PC-3 (cell line): ENCODE measurements at places on chromosomes 3 and 15. TPM values are rescaled to one million over a fixed set of nuclear protein-coding genes. Genes with fewer than 3 reads are reported as not detected.

DNA sequence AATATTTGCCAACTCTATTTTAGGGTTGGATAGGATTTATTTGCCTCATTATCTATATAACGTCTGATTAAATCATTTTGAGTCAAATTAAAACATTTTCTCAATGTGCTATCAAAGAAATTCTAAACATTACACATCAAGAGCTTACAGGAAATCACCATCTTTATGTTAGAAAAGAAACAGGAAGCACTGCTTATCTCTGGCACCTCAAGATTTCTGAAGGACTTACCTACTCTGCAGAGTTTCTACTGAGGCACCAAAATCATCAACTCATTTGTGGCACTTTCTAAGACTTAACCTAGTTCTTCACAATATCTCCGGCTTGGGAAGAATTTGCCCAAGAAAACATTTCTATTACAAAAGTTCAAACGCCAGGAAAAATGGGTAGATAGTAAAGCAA, 181.3 kb upstream of the EOMES start:
- DNase-seq = no peak
- H3K4me3 ChIP-seq = no peak overlapping the region
- H3K27me3 ChIP-seq = peaks cover 8% of the 10 kb centered on the region; the same call in 1 of the 2 replicates
- no peaks in the 10 kb centered on the region for H3K36me3 ChIP-seq
- no peaks in the 10 kb centered on the region for H3K4me1 ChIP-seq

- no peak overlapping the region for H3K4me3 ChIP-seq
- no peak overlapping the region for H3K27ac ChIP-seq
- H3K36me3 ChIP-seq = no peaks in the 10 kb centered on the region
- H3K27me3 ChIP-seq = peaks cover 70% of the 10 kb centered on the region
- no peaks in the 10 kb centered on the region for H3K4me1 ChIP-seq
Observed at GRCh38 chr15:99850517-99850916, 117.3 kb upstream of the LYSMD4 start.

DNA sequence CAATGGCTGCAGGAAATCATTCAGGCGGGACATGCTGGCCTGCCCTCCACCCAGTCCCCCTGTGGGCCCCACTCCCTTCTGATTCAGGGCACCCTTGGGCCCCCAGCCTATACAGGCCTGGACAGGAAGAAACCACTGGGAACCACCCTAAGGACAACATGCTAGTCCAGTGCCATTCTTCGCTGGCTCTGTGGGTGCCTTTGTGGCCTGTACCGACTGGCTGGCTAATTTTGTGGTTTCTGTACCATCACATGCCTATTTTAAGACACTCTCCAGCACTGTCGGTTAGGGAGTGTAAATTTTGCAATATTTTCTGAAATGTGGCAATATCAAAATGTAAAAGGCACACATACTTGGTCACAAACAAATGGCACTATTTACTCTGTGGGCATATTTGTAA, 61.4 kb upstream of the POLG start:
- no peak overlapping the region for H3K27ac ChIP-seq
- no peak overlapping the region for H3K4me3 ChIP-seq
- H3K27me3 ChIP-seq = no peaks in the 10 kb centered on the region
- DNase-seq = peak; percentile 13
- H3K4me1 ChIP-seq = no peaks in the 10 kb centered on the region
- no peaks in the 10 kb centered on the region for H3K36me3 ChIP-seq

DNA sequence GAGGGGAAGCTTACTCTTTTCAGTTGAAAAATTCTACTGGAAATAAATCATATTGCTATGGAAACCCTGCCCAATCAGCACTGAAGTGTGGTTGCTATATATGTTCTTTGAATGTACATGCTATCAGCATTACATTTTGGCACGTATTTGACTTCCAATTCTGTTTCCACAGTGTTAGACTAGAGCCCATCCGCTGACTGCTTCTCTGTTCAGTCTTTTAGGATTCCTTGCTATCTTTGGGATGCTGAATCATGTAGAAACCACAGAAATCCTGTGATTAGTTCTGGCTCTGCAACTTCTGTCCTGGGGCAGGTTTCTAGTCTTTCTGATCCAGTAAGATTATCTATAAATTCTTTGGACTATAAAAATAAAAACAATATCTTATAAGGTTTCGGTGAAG, 128.2 kb upstream of the SLC7A14 start:
- H3K27ac ChIP-seq = peak overlapping the region; percentile 48
- peak; percentile 80 for DNase-seq
- H3K27me3 ChIP-seq = no peaks in the 10 kb centered on the region
- H3K4me1 ChIP-seq = peaks cover 23% of the 10 kb centered on the region
- no peak overlapping the region for H3K4me3 ChIP-seq

DNA sequence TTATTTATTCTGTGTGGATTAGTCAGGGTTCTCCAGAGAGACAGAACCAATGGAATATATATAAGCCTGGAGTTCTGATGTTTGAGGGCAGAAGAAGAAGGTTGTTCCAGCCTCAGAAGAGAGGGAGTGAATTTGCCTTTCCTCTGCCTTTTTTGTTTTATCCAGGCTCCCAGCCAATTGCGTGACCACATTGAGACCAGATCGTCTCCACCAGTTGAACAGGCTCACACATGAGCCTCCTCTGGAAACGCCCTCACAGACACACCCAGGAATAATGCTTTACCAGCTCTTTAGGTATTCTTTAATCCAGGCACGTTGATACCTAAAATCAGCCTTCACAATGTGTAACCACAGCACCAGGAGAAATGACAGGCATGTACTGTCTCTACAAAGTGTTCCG, 923.1 kb downstream of the TBL1XR1 start:
- no peaks in the 10 kb centered on the region for H3K36me3 ChIP-seq
- H3K4me1 ChIP-seq = peaks cover 10% of the 10 kb centered on the region; the same call in 1 of the 2 replicates
- DNase-seq = peak; percentile 55
- no peaks in the 10 kb centered on the region for H3K27me3 ChIP-seq
- peak overlapping the region; percentile 16; the same call in 1 of the 2 replicates for H3K27ac ChIP-seq
- H3K4me3 ChIP-seq = no peak overlapping the region

DNA sequence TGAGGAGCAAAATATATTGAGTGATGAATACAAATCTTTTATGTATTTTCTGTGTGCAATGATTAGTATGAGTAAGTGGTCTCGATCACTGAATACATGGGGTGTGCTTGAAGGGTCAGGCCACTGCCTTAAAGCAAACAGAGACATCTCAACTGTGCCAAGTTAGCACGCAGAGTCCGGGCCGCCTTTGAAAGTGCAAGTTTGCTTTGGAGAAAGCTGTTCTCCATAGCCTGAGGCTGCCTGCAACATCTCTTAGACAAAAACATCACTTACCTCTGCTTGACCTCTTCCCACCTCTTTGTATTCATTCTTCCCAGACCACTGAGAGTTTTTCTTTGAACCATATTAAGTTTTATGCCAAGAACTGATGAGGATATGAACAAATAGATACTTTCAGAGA, 267.0 kb downstream of the ZBTB20 start:
- H3K27me3 ChIP-seq = no peaks in the 10 kb centered on the region
- H3K4me3 ChIP-seq = no peak overlapping the region
- DNase-seq = no peak
- H3K27ac ChIP-seq = no peak overlapping the region

- H3K4me1 ChIP-seq = peaks cover 41% of the 10 kb centered on the region
- H3K36me3 ChIP-seq = no peaks in the 10 kb centered on the region
- DNase-seq = peak; percentile 85
- peak overlapping the region; percentile 91 for H3K27ac ChIP-seq
Observed at GRCh38 chr15:80596521-80596976, 98.6 kb upstream of the ABHD17C start.

- H3K4me3 ChIP-seq = no peak overlapping the region
- no peaks in the 10 kb centered on the region for H3K36me3 ChIP-seq
Observed at GRCh38 chr15:94287794-94288246, 56.5 kb downstream of the MCTP2 start.

GRCh38 chr3:37694284-37694675, 167.4 kb upstream of the CTDSPL start:
- no peak for DNase-seq
- peaks cover 76% of the 10 kb centered on the region for H3K27me3 ChIP-seq
- H3K36me3 ChIP-seq = no peaks in the 10 kb centered on the region
- no peaks in the 10 kb centered on the region for H3K4me1 ChIP-seq
- H3K4me3 ChIP-seq = no peak overlapping the region
- no peak overlapping the region for H3K27ac ChIP-seq

GRCh38 chr15:71273731-71274447, 158.6 kb downstream of the THSD4 start:
- no peak overlapping the region for H3K4me3 ChIP-seq
- no peaks in the 10 kb centered on the region for H3K27me3 ChIP-seq
- H3K27ac ChIP-seq = peak overlapping the region; percentile 96

DNA sequence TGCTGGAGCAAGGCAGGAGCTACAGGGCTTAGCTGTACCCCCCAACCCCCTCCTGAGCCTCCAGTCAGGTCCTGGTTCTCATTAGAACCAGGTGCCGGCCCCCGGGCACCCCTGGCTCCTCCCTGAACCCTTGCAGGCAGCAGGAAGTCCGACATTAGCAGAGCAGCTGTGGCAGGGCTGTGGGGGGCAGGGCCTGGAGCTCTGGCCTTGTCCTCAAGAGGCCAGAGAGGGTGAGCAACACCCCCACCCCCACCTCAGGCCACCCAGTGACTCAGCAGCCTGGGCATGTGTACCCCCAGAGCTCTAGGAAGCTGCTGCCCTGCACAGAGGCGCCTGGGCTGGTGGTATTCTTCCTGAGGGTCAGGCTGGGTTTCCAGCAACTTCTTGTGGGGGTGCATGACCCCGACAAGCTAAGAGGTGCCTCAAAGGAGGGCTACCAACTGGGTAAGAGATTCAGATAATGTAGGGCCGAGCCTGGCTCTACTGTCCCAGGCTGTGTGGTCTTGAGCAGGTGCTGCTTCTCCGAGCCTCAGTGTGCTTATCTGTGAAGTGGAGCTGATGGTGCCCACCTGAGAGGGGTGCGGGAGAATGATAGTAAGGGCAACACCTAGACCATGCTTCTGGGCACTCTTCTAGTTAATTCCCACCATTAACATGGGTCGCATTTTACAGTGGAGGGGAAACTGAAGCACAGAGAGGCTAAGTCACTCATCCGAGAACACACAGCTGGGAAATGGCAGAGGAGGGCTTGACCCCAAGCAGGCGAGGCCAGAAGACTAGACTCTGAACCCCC, 16.0 kb downstream of the H1-8 start:
- no peak overlapping the region for H3K4me3 ChIP-seq
- no peaks in the 10 kb centered on the region for H3K27me3 ChIP-seq
- H3K27ac ChIP-seq = no peak overlapping the region
- H3K36me3 ChIP-seq = no peaks in the 10 kb centered on the region
- DNase-seq = no peak

DNA sequence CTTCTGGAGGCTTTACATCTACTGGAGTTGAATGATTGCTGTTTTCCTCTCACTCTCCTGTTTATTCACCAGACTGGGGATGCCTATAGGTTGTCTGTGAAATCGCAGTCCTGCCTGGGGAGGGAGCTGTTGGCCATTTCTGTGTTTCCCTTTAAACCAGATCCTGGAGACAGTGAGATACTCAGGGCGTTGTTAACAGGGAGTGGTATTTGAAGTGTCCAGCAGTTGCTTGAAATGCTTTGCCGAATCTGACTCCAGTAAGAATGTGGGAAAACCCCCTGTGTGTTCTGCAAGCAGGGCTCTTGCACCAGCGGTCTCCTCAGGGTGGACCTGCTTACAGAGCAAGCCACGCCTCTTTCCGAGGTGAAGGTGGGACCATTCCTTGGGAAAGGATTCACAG, 4.3 kb upstream of the LRRK1 start:
- DNase-seq = no peak
- H3K4me1 ChIP-seq = peaks cover 22% of the 10 kb centered on the region; the same call in 1 of the 2 replicates
- H3K36me3 ChIP-seq = peaks cover 55% of the 10 kb centered on the region

- H3K36me3 ChIP-seq = no peaks in the 10 kb centered on the region
- no peaks in the 10 kb centered on the region for H3K27me3 ChIP-seq
- H3K4me1 ChIP-seq = peaks cover 10% of the 10 kb centered on the region
- no peak overlapping the region for H3K27ac ChIP-seq
- H3K4me3 ChIP-seq = no peak overlapping the region
- no peak for DNase-seq
Observed at GRCh38 chr3:100521439-100521845, 29.0 kb downstream of the TMEM45A start.

DNA sequence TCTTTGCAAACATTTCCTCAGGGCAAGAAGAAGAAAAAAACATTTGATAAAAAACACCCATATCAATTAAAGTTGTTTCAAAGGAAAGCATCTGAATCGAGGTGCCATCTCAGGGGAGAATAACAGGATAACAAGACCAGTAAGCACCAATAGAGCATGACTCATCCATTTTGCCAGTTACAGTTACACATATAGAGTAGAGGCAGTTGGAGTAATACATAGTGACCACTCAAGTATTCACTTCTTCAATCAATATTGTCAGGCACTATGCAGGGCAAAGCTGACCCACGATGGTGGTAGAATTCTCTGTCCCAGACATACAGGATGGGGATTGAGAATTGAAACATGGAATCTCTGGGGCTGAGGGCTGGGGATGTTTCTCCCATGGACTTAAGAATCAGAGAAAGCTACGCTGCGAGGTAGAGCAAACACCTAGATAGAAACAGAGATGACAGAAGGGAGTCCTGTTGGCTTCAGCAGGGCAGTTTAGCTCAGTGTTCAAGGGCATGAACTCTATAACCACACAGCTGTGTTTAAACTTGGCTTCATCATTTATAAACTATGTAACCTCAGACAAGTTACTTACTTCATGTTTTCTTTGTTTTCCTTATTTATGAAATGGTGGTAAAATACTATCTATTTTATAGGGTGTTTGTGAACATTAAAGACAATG, 186.4 kb upstream of the NANOGP8 start:
- no peaks in the 10 kb centered on the region for H3K36me3 ChIP-seq
- peak; percentile 46 for DNase-seq
- H3K4me3 ChIP-seq = no peak overlapping the region
- peak overlapping the region; percentile 20; the same call in 1 of the 2 replicates for H3K27ac ChIP-seq
- H3K4me1 ChIP-seq = peaks cover 13% of the 10 kb centered on the region
- H3K27me3 ChIP-seq = no peaks in the 10 kb centered on the region

GRCh38 chr15:44527241-44527640, 9.7 kb upstream of the EIF3J start:
- no peaks in the 10 kb centered on the region for H3K4me1 ChIP-seq
- no peaks in the 10 kb centered on the region for H3K27me3 ChIP-seq
- no peak overlapping the region for H3K27ac ChIP-seq
- no peak overlapping the region for H3K4me3 ChIP-seq
- H3K36me3 ChIP-seq = peaks cover 23% of the 10 kb centered on the region

DNA sequence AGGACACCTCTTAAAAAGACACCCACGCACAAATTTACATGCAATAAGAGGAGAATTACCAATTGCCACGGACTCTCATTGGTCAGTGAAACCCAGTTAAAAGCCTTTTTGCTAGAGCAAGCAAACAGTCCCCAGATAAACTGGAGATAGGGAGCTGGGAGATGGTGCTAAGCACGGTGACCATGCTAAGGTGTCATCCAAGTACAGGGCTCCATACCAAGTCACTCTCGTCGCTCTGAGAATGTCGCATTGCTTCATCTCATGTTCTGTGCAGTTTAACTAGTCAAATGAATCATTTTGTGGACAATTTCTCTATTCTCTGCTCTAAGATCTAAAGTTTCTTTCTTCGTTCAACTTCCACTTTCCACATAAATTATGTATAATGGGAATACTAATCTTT, 581.9 kb downstream of the AGBL1 start:
- H3K36me3 ChIP-seq = no peaks in the 10 kb centered on the region
- H3K4me1 ChIP-seq = no peaks in the 10 kb centered on the region
- H3K4me3 ChIP-seq = no peak overlapping the region

- H3K36me3 ChIP-seq = no peaks in the 10 kb centered on the region
- DNase-seq = no peak
- H3K27me3 ChIP-seq = peaks cover 20% of the 10 kb centered on the region
Observed at GRCh38 chr15:70013656-70014313, 83.9 kb downstream of the TLE3 start.

Gene MUC20
- total RNA-seq = 0.69 and 2.2 TPM in 2 replicates

Gene SLC12A1
- total RNA-seq = not detected in 2 replicates

Gene SCAANT1
- not detected in 2 replicates for total RNA-seq

Gene CEP152
- 7.5 and 8.2 TPM in 2 replicates for total RNA-seq

Gene TGM5
- total RNA-seq = not detected in 2 replicates

Gene RASL12
- not detected in 2 replicates for total RNA-seq

Gene TIMP4
- total RNA-seq = 7.3 and 7.6 TPM in 2 replicates

Gene SCG5
- 1.3 and 1.6 TPM in 2 replicates for total RNA-seq

Gene USF3
- total RNA-seq = 8.1 and 10.5 TPM in 2 replicates

Gene C2CD4A
- total RNA-seq = 0.11 and 0.52 TPM in 2 replicates
